ENCODE measurements at places on chromosomes 2 and 18.

GRCh38 chr2:36792951-36793350 lies 96.4 kb downstream of the VIT start:
- DNase-seq = no peak

GRCh38 chr2:184030989-184031388 lies 567.3 kb upstream of the ZNF804A start:
- no peak for DNase-seq

- no peak for DNase-seq
These were observed 20.8 kb downstream of the SOS1 start for GRCh38 chr2:39099870-39100728.

- DNase-seq = no peak
These were observed 267.8 kb upstream of the EPAS1 start for GRCh38 chr2:46029332-46029811.

GRCh38 chr2:193885419-193885818 lies 1690.7 kb upstream of the TMEFF2 start:
- DNase-seq = no peak

DNA sequence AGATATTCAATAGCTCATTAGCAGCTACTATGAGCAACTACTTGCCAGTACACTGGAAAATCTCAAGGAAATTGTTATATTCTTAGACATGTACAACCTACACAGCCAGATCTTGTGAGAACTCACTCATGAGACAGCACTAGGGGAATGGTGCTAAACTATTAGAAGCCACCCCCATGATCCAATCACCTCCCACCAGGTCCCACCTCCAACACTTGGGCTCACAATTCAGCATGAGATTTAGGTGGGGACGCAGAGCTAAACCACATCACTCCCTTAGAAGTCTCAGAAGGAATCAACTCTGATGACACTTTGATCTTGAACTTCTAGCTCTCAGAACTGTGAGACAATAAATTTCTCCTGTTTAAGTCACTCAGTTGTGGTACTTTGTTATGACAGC lies 418.3 kb upstream of the SPHKAP start:
- DNase-seq = no peak

DNA sequence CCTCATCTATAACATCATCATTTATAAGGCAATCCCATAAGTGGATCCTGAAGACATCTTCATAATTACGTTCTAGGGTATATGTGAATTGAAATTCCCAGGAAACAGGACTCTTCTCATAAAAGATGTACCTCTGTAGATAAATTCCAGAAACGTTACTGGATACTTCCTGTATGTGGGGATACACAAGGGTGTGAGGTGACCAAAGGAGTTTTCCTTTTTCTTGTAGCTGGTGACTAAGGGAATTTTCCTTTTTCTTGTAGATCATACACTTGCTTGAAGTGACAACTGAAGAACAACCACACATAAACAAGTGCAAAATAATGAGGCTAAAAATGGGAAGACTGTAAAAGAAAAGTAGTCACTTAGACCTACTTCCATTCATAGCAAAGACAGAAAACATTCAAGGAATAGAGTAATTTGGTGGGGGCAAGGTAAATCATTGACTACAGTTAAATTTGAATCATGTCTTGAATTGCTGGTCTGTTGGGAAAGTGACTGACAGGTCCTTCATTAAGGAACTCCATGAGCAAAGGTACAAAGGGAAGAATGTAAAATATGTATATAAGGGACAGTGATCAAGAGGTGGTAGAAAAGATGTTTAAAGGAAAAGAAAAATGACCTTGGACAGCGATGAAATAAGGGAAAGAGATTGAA lies 53.2 kb upstream of the UBE2E3 start:
- no peak for DNase-seq

- DNase-seq = no peak
These were observed 1132.2 kb upstream of the FAM98A start for GRCh38 chr2:34731292-34731691.

DNA sequence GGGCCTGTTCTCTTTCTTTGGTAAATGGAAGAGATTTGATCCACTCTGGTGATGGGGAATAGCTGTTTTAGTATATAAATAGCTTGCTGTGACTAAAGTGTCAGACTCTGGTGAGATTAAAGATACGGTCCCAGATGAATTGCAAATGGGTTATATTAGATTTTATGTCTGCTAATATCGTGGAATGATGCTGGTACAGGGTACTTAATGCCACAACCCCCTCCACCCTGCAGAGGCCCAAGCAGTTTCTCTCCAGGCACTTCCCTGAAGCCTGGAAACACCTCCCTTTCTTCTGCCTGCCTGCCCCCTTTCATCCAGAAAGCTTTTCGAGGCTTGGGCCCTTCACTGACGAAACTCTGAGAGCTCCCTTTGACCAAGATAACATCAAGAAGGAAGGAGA lies 21.4 kb upstream of the RFX8 start:
- DNase-seq = no peak

DNA sequence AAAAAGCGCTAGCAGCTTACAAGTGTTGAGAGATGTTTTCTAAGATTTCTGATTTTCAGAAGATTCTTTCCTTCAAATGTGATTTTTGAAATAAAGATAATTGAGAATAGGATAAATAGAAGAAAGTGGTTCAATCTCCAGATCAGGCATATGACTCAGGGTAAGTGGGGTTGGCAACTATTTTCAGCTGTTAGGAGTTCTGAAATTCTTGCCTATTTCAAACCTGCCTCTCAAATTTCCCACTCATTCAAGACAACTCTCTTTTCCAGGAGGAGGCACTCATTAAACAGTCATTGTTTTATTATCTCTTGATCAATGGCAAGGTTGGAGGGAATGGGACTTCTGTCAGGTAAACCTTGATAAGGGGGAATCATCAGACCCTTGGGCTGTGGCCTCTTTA lies 138.9 kb downstream of the HNMT start:
- no peak for DNase-seq

DNA sequence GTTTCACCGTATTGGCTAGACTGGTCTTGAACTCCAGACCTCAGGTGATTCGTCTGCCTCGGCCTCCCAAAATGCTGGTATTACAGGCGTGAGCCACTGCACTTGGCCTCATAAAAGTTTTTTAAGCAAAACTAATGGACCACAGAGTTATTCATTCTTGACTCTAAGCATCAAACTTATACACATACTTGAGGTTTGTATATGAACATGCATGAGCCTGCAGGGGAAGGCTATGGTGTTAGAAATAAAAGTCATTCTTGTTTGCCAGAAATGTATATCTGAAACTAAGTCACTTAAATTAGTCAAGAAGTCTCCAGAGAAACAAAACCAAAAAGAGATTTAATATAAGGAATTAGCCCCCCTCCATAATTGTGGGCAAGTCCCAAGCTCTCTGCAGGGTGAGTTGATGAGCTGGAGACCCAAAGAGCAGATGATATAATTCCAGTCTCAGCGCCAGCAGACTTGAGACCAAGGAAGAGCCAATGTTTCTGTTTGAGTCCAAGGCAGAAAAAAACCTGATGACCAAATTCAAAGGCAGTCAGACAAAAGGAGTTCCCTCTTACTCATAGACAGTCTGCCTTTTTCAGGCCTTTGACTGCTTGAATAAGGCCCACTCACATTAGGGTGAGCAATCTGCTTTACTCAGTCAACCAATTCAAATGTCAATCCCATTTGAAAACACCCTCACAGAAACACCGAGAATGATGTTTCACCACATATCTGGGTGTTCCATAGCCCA lies 69.0 kb upstream of the DSG1 start:
- no peak for DNase-seq

GRCh38 chr18:57762686-57763085 lies 40.4 kb downstream of the ATP8B1 start:
- no peak for DNase-seq

- no peak for DNase-seq
These were observed 605 bp downstream of the C2orf68 start for GRCh38 chr2:85611217-85611704.

GRCh38 chr2:137383391-137383790 lies 580.9 kb upstream of the HNMT start:
- no peak for DNase-seq

- no peak for DNase-seq
These were observed 148.4 kb upstream of the TWIST2 start for GRCh38 chr2:238699307-238700116.

GRCh38 chr2:12192762-12193161 lies 446.3 kb downstream of the LPIN1 start:
- no peak for DNase-seq

DNA sequence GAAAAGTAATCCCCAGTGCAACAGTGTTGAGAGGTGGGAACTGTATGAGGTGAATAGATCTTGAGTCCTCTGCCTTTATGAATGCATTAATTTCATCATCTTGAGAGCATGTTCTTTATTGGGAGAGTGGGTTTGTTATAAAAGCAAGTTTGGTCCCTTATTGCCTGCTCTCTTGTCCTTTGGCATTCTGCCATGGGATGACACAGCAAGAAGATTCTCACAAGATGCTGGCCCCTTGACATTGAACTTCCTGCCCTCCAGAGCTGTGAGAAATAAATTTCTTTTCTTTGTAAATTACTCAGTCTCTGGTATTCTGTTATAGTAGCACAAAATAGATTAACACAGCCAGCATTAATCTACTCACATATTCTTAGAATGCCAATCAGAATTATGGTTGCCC lies 108.6 kb downstream of the EHBP1 start:
- no peak for DNase-seq

GRCh38 chr2:186558512-186559276 lies 31.2 kb upstream of the ITGAV start:
- DNase-seq = no peak

DNA sequence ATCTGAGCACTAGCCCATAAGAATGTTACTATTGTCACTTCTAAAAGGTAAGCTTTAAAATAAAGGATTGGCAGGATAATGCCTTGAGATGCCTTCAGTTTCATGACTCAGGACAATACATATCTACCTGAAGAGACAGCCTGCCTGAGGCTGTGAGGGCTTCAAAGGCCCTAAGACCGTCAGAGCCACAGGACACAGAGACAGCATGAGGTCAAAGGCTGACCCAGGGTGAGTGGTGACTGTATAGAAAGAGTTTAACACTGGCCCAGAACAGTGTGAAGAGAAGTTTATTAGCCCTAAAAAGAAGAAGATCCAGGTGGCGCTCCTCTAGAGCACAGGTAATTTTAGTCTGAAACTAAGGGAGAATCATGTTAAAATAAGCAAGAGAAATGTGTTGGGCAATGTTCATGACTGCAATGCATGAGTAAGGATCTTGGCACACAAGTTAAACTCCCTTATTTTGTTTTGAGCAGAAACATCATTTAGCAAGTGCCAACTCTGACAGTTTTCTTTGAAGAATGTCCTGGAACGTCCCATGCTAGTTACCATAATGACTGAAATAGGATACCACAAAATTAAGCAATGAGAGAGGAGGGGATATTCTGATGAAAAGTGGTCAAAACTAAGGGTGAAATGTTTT lies 78.1 kb upstream of the FAM110C start:
- no peak for DNase-seq

- no peak for DNase-seq
These were observed 31.9 kb upstream of the CEP68 start for GRCh38 chr2:65024149-65024829.
